ENCODE measurements at places on chromosomes 2 and 18.

GRCh38 chr18:37654731-37655369 is 89.3 kb upstream of the CELF4 start:
- DNase-seq: no peak

- no peak for DNase-seq
Measured at GRCh38 chr18:38362286-38362792, 796.7 kb upstream of the CELF4 start.

GRCh38 chr18:63234841-63235240 is 84.7 kb downstream of the BCL2 start:
- DNase-seq: no peak

GRCh38 chr2:231602859-231603467 is 10.3 kb downstream of the TEX44 start:
- DNase-seq: no peak

DNA sequence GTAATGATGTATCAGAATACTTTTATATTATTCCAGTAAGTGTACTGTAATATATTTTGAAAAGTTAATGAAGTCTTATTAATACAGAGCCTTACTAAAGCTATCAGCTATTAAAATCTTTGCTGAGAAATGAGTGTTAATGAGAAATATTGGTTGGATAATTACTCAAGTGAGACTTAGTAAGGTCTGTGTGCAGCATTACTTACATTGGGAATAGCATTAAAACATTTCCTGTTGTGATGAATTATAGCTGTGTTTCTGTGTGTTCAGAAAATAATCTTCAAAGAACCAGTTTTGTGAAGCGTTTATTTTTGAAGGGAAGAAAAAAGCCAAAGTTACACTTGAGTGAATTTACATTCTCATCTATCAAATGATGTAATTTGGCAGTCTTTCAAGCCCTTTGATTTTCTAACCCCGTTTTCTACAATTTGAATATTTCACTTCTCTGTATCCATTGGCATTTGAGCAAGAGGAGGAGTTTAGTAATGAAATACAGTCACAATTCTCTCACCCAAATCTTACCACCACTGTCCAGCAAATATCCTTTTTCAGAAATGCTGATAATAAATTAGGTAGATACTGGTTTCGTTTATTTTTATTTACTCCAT is 123.5 kb upstream of the BOD1L2 start:
- no peak for DNase-seq

DNA sequence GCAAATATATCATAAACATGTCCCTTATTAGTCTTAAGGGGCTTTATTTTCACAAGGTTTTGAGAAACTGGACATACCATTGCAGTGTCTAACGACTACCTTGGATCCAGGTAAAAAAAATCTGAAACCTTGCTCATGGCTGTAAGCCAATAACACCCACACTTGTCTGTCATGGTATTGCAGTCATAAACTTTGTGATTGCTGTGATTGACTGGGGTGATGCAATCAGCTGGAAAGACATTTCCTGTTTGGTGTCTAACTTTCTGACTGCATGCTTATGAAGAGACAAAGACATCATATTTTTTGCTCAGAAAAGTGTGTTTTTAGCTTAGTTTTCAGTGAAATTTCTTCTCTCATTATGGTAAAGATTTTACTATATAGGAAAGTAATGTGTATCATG is 635.0 kb downstream of the TSN start:
- no peak for DNase-seq

DNA sequence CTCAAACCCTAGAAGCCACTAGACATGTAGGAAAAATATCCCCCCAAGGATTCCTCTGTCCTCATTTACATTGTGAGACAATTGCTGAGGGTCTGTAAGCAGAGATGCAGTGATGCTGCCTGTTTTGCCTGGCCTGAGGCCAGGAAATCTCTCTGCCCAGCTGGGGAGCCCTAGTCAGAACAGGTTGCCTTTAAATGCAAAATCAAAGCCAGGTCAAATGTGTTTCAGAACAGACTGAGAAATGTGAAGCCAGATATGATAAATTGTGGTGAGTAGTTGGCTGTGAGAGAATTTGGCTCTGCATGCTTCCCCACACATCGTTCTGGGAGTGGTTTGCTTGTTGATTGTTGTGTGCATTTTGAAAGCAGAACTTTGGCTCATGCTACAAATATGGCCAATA is 38.4 kb upstream of the NXPH2 start:
- DNase-seq: no peak

GRCh38 chr18:25052511-25052921 is 299.4 kb downstream of the ZNF521 start:
- DNase-seq: no peak

DNA sequence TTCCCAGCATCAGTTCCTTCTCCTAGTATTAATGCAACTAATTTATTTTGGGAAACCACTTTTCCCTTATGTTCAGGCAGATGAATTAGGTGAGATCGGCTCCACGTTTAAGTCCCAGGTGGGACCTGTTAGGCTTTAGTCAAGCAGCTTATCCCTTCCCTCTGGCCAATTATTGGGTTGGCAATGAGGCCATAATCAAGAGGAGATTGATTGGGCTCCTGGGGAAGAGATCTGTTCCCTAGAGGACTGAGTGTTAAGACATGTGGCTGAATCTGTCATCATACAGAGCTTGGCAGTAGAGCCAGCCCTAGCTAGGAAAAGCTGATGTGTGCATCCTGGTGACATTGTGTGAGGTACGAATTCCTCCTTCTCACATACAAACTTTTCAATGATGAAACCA is 104.4 kb downstream of the PTH2R start:
- DNase-seq: no peak

GRCh38 chr18:50312296-50313030 is 25.0 kb upstream of the CXXC1 start:
- no peak for DNase-seq

GRCh38 chr18:48868468-48869466 is 82.0 kb downstream of the SMAD7 start:
- DNase-seq: no peak

- no peak for DNase-seq
Measured at GRCh38 chr18:11886577-11887110, 21.5 kb downstream of the MPPE1 start.

DNA sequence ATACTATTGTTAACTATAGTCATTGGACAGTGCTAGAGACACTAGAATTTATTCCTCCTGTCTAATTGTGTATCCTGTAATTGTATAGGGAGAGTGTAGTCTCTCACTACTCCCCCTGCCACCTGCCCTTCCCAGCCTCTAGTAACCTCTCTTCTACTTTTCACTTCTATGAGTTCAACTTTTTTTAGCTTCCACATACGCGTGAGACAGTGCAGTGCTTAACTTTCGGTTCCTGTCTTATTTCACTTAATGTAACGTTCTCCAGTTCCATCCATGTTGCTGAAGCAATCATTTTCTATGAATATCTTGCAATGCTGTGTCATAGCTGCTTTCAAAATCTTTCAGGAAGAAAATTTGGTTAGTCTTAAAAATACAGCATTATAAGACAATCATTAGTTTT is 22.8 kb upstream of the RUFY4 start:
- no peak for DNase-seq

- no peak for DNase-seq
Measured at GRCh38 chr2:136219963-136220362, 102.0 kb upstream of the CXCR4 start.

GRCh38 chr2:59756150-59756549 is 797.3 kb downstream of the BCL11A start:
- DNase-seq: no peak

- DNase-seq: no peak
Measured at GRCh38 chr2:220163486-220163885, 536.1 kb downstream of the SLC4A3 start.

DNA sequence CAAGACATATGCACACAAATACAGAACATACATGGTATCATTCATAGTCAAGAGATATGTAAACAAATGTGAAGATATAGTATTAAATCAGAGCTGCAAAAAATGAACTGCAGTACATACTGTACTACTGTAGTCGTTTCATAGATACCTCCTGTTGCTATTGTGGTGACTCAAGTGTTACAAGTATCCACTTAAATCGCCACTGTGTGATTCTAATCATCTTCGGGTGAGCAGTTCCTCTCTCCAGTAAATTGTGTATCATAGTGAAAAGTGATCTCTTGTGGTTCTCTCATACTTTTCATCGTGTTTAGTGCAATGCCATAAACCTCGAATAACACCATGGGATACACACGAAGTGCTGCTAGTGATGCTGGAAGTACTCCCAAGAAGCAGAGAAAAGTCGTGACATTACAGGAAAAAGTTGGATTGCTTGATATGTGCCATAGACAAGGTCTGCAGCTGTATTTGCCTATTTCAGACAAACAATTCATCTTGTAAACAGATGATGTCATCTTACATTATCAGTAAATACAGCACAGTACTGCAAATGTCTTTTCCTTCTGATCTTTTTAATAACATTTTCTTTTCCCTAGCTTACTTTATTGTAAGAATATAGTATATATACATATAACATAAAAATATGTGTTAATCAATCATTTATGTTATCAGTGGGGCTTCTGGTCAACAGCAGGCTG is 222.2 kb downstream of the BCL11A start:
- no peak for DNase-seq

- no peak for DNase-seq
Measured at GRCh38 chr2:26008851-26009566, 24.9 kb upstream of the RAB10 start.

DNA sequence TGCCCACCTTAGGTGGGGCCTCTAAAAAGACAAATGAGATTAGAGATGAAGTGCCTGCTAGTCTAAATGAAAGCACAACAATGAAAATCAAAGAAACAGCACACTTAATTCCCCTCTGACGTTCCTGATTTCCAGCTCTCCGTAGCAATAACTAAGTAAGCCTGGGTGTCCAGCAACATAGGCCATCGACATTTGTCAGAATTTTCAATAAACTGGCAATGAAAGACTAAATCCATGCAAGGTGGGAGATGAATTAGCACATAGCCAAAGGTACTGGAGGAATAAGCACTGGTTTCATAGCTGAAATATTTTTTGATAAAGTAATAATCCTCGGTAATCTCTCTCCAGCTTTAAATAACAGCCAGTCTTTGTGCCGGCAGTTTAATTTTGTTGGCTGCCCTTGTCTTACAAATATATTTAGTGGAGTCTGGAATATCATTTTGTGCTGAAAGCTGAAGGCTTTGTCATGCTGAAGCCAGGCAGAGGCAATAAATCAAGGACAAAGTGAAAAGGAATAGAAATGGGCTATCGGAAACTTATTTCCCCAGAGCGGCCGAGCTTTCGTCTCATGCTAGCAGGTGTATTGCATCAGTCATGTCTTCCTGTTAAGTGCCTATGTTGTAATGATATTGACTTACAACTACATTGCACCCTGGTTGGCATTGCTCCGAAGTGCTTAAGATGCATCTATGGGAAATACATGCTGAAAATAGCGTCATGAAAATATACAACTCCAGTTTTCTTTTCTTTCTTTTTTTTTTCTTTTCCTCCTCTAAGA is 790.1 kb downstream of the CNTNAP5 start:
- DNase-seq: no peak

GRCh38 chr18:58997811-58998337 is 133.2 kb downstream of the ZNF532 start:
- peak; percentile 80 for DNase-seq

- no peak for DNase-seq
Measured at GRCh38 chr2:45203400-45203799, 194.1 kb upstream of the SIX2 start.

GRCh38 chr2:88885275-88885674 is 193.8 kb downstream of the RPIA start:
- DNase-seq: no peak

DNA sequence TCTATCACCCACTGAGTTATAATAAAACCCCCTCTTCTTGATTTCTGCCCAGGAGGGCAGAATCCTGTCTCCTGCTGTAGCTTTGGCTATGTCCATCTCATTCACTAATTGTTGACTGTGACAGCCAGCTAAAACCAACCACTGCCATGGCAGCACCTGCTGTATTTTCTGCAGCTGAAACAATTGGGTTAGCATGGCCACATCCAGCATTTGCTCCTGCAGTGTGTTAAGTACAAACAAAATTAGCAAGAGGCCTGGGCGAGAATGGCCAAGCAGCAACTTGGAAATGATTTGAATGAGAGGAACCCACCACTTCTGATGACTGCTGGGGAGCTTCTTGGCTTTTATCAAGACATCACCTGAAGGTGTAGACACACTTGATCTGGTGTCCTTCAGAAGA is 89.4 kb upstream of the LRRTM1 start:
- no peak for DNase-seq

DNA sequence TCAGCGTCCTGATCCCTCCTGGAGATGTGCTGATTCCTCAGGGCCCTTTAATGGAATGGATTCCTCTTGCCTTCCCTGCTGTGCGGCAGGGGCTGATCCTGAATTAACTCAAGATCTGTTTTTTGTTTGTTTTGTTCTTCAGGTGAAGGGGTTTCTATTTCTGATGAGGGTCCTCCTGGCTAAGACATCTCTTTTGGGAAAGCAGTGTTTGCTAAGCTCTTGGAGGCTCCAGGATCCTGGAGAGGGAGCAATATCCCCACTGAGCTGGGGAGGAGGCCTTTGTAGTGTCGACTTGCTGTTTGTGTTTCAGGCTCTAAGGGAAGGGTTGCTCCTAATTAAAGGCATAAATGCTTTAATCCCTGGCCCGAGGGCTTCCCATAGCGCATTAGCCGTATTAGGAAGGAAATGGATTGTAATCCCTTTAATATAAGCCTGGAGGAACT is 65.3 kb upstream of the FOXI3 start:
- no peak for DNase-seq

- no peak for DNase-seq
Measured at GRCh38 chr2:113025737-113026136, 20.5 kb downstream of the IL36A start.

DNA sequence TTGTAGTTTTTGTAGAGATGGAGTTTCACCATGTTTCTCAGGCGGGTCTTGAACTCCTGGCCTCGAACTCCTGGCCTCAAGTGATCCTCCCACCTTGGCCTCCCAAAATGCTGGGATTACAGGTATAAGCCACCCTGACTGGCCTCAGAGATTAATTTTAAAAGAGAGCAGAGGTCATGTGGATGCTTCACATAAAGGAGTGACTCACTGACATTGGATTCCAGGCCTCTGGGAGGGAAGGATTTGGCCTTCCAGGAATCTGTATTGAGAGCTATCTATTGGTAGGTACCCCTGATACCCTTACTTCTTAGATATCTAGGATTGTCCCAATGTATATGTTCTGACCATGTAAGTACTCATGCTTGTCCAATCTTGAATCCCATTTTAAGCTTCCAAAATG is 138.4 kb downstream of the FAM161A start:
- no peak for DNase-seq

GRCh38 chr18:52341103-52341432 is 1.1 kb downstream of the DCC start:
- DNase-seq: no peak

DNA sequence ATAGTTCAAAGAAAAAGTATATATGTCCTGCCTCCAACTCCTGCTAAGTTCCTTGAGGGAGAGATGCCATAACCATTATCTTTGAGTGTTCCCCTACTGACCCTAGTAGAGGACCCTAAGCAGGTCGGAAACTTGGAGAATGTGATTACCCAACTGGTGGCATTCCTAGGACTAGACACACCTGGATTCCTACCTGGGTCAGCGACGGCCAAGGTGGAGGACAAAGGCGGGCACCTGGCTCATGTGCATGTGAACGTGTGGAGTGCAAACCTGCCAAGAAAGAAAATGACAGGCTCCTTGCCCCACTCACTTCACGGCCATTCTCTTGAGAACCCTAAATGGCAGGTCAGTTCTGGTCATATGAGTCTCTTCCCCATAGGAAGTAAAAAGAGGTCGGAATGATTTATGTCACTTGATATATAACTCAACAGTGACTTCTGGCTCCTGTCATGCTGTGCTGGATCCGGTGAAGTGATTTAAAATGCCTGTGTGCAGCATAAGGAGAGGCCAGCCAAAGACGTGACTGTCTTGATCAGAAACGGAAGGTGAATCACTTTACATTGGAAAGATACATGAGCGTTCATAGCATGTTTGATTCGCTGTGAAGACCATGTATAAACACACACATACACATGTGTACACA is 371.6 kb downstream of the EIPR1 start:
- DNase-seq: no peak
